ENCODE measurements at places on chromosomes 1 and 21.

DNA sequence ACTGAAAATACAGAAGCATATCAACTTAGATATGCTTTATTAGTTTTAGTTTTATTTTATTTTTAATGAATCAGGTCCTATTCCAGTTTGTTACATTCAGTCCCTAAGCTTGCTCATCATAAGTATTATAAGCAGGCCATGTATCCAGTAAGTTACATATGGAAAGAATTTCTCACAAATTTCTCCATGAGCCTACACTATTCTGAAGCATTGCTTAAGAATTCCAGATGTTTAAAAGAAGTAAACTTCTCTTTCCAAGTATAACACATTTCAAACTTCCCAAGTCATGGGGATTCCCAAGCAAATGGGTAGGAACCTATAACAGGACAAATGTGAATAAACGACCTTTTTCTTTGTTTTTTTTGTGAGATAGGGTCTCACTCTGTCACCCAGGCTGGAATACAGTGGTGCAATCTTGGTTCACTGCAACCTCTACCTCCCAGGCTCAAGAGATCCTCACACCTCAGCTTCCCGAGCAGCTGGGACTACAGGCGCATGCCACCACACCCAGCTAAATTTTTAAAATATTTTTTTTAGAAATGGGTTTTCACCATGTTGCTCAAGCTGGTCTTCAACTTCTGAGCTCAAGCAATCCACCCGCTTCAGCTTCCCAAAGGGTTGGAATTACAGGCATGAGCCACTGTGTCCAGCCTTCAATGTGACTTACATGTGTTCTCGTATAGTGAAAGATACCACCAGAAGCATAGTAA, 39.0 kb downstream of the ST7L start:
- no peak for DNase-seq

- DNase-seq = no peak
Measured at GRCh38 chr1:41568204-41568603, 83.7 kb upstream of the EDN2 start.

DNA sequence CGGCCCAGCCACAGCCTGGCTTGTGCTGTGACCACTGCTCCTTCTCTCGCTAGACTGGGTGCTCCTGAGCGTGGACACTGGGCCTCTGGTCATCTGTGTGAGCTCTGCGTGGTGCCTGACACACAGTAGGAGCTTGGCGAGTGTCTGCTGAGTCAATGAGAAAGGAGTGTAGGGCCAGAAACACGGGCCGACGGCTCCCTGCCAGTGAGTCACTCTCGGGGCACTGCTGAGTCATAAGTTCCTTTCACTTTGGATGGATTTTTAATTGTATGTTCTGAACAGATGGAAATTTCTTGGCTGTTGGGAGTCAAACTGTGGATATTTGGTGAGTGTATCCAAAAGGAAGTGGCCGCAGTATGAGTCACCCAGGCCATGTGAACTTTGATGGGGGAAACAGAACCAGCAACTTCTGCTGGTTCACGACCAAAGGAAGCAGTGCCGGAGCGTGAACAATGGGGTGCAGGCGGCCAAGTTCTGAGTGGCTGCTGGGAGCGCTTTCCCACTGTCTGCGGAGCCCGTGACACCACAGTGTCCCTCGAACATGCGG, 41.0 kb upstream of the COL18A1 start:
- DNase-seq = no peak

DNA sequence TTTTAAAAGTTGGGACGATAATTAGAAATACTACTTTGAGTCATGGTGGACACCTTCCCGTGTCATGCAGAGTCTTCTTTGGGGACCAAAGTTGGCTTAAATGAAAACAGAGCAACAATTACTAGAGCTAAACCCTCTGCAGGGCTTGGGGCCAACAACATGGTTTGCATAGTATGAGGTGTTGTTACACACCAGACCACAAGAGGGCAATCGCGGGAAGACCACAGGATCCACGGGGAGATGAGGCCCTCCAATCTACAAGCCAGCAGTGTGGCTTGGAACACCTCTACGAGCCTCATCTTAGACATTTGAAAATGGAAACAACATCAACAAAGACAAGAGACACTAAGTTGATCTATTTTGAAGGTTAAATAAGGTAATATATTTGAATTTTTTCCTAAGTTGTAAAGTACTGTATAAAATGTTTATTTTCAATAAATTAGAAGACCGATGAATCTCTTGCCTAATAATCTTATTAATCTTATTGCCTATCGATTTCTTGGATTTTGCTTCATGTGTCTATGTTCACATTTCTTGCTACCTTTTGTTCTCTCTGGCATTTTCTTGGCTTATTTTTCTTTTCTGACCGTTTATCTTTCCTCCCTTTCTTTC, 8.2 kb upstream of the SMCP start:
- peak; percentile 87 for DNase-seq

DNA sequence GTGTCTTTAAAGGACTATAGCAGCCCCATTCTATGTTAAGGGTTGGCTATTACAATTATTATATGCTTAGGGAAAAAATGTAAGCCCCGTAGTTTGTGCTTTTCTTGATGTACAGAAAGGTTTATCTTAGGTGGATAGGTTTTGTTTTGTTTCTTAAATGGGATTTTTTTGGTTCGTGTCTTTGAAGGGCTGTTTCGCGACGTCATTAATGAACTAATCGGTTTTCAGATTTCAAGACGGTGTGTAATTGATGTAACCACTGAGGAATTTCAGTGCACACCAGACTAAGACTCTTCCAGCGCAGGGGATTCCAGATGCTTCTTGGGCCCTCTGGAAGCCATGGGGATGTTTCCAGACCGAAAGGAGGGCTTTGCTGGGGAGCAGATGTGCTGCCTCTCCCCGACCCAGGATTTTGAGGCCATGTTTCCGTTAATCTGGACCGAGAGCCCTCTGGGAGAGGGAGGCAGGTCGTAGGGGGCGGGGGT, 4.8 kb upstream of the SIM2 start:
- peak; percentile 84 for DNase-seq

DNA sequence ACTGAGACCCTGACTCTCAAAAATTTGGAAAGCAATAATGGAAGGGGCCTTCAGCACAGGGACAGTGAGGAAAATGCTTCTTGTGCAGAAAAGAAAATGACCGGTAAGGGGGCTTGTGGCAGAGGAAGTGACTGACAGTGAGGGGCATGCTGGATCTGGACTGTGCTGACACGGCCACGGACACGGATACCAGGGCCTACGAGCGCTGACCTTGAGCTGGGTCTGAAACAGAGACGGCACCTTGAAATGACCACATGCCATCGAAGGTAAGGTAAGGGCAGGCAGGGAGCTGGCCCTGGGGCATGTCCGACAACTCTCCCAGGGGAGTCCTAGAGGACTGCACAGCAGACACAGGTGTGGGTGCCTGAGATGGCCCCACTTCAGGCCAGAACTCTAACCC, 182.1 kb downstream of the RHOU start:
- no peak for DNase-seq

- DNase-seq = no peak
Measured at GRCh38 chr1:97647776-97648175, 273.1 kb downstream of the DPYD start.

GRCh38 chr1:5423109-5423508, 569.1 kb downstream of the NPHP4 start:
- no peak for DNase-seq

- no peak for DNase-seq
Measured at GRCh38 chr1:6521536-6521935, 30.1 kb upstream of the PLEKHG5 start.

DNA sequence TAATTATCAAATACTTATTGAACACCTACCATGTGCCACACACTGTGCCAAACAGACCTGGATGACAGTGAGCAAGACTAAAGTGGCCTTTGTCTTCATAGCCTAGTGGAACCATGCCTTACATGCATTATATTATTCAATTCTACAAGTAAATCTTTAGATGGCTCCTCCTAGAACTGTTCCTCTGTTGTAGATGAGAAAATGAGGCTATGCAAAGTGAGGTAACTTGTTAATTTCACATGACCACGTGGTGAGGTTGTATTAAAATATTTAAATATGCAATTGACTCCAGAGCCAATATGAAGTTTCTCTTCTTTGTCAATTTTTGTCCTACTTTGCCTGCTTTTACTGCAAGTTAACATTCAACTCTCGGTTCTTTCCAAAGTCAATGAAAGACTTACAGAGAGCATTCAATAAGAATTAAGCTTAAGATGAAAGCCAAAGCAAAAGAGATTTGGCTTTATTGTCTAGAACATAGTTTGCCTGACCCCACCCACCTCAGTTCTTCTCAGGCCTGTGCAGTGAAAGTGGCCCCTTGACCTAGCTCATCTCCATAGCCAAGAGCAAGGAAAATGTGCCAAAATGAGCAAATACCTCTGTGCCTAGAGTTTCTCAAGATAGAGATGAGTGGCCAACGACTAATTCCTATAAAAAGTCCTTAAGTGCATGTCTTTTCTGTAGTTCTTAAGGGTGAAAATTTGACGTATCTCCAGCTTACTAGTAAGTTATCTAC, 263.2 kb upstream of the NFIA start:
- DNase-seq = no peak

GRCh38 chr1:217018648-217019047, 295.4 kb upstream of the ESRRG start:
- DNase-seq = no peak

GRCh38 chr1:186535388-186536133, 74.6 kb upstream of the PDC start:
- DNase-seq = peak; percentile 72

- DNase-seq = peak; percentile 69
Measured at GRCh38 chr1:244730934-244731434, 78.1 kb downstream of the DESI2 start.

All from eye (tissue), 1 donor.